Fibroblast of skin of back (primary cell): ENCODE measurements at places on chromosomes 12 and 14.

GRCh38 chr12:54032627-54033100 lies at the start of gene HOXC5:
TSS of gene HOXC5 (plus strand) at chr12:54033050. CDS start at chr12:54033123, 73 bp downstream.
- peak; percentile 27 for DNase-seq

GRCh38 chr14:74697543-74697942 lies 15.3 kb downstream of the AREL1 start:
- peak; percentile 26 for DNase-seq

- no peak for DNase-seq
These were observed 7.6 kb upstream of the SPATS2 start for GRCh38 chr12:49359671-49360070.

- DNase-seq: no peak
These were observed 27.5 kb downstream of the CCDC91 start for GRCh38 chr12:28217805-28218204.

- peak; percentile 6 for DNase-seq
These were observed 6.3 kb upstream of the OR4E2 start for GRCh38 chr14:21647380-21647779.

DNA sequence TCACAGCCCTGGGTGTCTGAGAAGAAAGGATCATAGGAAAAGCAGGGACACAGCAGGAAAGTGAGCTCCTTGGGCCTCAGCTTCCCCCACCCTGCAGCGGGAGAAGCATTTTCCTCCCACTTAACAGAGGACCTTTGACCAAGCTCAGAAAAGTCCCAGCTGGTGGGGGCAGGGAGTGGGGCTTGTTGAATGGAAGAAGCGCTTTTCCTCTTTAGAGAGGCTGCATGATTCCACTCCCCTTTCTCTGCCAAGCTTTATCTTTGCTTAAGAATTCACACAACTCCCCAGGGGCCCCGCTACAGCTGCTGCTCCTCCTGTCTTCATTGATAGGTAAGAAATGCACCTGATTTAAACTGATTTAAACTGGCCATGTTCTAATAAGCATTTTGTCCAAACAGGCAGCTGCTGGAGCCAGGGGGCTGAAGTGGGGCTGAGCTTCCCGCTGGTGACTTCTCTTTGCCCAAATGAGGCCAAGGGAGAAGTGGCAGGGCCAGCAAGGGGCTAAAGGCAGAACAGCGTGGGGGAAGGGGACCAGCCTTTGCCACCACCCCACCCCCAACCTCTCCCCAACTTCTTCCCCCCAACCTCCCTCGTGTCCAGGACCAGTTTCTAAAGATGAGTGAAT lies 1.7 kb upstream of the PAPLN start:
- no peak for DNase-seq

- DNase-seq: no peak
These were observed 448.7 kb upstream of the OR4E1 start for GRCh38 chr14:22122227-22122818.

DNA sequence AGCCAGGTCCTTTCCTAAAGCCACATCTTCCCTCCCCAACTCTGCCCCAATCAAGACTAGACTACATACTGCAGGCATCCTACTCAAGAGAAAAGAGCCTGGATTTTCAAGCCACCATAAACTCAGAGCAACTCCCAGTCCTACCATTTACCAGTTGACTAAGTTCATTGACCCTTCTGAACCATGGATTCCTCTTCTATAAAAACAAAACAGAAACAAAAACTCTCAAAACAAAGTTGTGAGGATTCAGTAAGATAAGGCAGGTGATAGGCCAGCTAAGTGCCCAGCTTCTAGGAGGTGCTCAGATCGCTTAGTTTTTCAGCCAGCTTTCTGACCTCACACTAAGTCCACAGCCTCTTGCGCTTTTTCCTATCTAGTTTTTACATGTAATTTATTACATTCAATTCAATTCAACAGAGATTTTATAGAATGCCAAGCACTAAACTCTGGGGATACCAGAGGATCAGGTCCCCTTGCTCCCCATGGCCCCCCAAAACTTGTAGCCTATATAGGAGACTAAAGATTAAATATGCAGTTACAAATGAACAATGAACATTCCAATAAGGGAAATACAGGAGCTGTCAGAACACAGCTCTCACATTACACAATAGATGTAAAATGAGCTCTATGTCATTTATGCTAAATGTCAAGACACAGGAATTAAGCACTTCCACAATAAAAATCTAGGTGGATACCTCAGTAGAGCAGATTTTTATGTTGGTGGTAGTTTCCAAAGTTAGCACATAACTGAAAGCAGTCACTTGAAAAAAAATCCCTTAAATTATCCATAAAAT lies 104.5 kb upstream of the EGLN3 start:
- DNase-seq: no peak

DNA sequence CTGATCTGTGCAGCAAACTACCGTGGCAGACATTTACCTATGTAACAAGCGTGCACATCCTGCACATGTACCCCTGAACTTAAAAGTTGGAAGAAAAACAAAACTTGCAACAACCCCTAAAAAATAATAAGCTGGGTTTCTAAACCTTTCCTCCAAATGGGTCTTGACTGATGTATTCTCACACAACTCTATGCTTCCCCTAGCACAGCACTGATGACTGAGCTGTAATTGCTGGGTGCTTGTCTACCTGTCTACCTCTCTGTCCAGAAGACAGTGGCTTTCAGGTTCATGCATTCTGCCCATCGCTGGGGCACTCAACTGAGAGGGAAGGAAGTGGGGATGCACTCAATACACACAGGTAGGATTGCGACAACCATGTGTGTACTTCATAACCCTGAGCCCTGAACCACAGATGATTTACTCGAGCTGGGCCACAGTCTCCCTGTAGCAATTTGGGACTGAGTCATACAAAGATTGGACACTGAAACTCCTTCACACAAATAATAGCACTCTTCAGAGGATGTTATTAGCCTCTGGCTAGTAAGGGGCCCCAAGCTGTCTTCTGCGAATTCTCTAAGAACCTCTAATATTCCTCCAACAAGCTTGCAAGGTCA lies 44.8 kb upstream of the TMPO start:
- no peak for DNase-seq

DNA sequence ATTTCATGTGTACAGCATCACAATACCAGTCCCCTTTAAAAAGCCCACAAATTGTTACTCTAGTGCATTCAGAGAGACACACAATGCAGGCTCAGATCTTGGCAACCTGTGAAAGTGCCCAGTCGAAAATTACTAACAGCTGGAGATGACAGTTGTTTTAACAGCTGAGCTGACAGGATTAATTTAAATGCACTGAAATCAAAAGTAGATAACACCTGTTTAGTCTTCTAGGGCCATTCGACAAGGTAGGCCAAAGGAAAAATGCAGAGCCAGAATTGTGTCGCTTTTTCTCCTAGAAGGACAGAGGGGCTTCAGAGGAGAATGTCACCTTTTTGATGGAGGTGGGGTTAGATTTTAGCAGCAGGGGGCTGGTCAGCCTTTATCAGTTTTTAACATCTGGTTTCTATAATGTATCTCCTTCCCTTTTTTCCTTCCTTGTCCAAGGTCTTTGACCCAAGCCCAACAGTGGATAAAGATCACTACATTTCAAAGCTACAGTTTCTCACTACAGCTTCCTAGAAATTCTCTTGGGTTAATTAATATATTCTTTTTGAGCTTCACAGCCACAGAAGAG lies 139.1 kb downstream of the SOX5 start:
- DNase-seq: no peak

DNA sequence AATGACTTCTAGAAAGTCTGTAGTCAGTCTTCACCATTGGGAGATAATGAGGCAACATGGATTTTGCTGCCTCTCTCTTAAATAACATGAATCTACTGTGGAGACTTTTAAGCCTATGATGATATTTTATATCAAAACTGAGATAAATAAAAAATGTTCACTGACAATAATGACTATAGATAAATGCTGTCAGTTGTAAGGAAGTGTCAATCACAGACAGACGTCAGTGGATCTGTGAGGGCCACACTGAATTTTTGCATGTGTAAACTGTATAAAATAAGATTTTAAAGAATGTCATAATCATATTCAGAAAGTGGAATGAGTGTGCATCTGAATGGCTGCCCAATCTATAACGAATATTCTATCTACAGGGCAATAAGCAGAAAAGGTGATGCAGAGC lies 364.0 kb downstream of the NRXN3 start:
- DNase-seq: no peak

DNA sequence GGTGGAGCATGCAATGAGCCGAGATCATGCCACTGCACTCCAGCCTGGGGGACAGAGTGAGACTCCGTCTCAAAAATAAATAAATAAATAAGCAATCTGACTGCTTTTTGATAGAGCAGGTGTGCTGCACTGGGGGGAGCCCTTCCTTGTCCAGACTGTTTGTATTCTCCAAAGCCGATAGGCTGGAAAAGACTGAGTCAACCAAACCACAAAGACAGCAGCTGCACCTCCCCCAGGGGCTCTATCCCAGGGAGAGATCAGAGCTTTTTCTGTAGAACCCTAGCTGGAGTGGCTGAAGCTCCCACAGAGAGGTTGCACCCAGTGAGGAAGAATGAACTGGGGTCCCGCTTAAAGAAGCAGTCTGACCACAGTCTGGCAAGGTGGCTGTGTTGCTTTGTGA lies 45.8 kb upstream of the LALBA start:
- peak; percentile 5 for DNase-seq

DNA sequence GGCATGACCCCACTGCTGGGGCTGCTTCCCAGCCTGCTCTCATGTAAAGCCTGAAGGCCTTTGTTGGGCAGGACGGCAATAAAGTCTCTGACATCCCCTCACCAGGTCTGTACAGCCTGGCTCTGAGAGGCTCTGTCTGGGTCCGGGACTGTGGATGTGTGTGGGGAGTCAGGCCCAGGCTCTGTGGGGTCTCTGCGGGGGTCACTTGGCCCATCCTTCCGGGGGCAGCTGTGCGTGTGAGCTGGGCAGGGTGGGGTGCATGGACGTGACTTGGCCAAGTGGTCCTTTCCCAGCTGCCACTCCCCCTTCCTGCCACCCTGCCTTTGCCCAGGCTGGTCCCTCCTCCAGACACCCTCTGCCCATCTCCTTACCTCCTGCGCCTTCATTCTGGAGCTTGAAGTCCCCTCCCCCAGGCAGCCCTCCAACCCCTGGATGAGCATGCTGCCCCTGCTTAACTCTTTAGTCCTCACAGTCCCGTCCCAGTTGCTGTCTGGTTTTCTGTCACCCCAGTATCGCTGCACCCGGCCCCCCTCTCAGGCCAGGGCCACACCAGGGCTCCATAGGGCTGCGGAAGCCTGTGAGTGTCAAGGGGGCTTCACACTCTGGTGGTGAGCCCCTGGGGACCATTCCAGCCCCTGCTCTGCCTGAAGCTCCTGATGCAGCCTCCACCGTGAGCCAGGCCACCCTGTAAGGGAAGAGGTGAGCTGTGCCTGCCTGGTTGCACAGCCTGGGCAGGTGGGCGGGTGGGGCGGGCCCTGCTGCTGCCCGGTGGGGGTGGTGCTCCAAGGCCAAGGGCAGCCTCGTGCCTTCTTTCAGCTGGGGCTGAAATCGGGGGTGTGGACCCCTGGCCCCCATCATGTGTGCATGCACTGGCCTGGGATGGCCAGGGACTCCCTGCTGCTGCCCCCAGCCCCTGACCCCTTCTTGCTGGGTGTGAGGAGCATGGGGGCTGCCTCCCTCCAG lies 25.5 kb upstream of the KIF26A start:
- DNase-seq: no peak

GRCh38 chr12:6779708-6780432 lies 7.5 kb downstream of the LAG3 start:
- DNase-seq: no peak

DNA sequence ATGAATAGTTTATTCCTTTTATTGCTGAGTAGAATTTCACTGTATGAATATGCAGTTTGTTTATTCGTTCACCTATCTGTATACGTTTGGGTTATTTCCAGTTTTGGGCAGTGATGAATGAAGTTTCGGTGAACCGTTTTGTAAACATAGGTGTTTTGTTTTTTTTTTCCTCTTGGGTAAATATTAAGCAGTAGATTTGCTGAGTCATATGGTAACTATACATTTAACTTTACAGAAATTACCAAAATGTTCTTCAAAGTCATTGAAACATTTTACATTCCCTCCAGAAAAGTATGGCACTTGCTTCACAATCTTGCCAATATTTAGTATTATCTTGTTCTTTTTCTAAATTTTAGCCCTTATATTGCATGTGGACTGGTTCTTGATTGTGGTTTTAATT lies 3.8 kb upstream of the ABCC9 start:
- no peak for DNase-seq

- no peak for DNase-seq
These were observed 386.2 kb upstream of the CCDC196 start for GRCh38 chr14:66099931-66100330.
